ENCODE measurements at places on chromosomes 1 and 21.

DNA sequence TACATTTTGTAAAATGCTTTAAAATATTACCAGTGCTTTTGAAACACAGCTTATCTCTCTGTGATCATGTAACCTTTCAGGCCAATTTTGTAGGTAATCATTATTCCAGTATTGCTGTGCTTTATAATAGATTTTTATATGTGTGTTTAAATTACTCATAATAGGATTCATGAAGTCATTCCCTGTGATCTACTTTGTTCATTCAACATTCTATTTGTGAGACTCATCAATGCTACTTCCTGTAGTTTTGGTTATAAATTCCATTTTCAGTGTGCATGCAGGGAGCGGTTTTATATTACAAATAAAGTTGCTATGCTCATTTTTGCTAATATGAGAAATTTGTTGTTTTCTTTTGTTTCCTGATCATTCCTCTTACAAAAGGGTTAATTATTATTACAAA is 4.1 kb upstream of the OR2M5 start:
- DNase-seq = no peak

DNA sequence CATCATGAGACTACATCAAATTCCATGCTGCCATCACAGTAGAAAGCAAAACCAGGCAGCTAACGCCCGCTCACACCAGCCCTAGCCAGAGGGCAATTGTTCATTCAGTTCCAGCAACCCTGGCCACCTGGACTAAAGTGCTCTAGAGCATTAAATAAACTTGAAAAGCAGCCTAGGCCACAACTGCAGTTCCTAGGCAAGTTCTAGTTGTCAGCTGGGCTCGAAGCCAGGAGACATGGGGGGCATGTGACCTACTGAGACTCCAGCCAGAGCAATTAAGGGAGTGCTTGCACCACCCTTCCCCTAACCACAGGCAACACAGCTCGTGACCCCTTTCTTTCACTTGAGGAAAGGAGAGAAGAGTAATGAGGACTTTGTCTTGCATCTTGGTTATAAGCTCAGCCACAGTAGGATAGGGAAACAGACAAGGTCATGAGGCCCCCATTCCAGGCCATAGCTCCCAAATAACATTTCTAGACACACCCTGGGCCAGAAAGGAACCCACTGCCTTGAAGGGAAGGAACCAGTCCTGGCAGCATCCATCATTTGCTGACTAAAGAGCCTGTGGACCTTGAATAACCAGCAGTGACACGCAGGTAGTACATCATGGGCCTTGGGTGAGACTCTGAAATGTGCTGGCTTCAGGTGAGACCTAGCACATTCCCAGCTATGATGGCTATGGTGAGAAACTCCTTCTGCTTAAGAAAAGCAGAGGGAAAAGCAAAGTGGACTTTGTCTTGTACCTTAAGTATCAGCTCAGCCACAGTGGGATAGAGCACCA is 77.0 kb downstream of the ZZZ3 start:
- DNase-seq = no peak

DNA sequence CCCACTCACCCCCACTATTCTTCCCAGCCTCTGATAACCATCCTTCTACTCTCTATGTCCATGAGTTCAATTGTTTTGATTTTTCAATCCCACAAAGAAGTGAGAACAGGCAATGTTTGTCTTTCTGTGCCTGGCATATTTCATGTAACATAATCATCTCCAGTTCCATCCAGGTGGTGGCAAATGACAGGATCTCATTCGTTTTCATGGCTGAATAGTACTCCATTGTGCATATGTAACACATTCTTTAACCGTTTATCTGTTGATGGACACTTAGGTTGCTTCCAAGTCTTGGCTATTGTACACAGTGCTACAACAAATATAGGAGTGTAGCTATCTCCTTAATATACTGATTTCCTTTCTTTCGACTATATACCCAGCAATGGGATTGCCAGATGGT is 169.3 kb upstream of the NFIA start:
- no peak for DNase-seq

DNA sequence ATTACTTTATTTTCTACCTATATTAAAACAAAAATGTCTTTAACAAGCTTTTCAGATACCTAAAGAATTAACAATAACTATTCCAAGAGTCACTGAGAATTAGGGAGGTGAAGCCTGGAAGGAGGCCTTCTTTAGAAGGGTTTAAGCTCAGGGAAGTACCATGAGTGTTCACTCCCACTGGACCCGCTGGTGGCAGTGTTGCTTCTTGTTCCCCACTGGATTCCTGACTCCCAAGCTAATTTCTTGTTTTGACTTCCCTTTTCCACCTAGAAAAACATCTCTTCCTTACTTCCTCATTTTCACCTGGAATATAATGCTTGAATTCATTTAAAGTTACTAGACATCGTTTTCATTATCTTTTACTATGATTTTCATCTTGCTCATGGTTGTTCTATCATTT is 264.2 kb downstream of the HMCN1 start:
- no peak for DNase-seq

- no peak for DNase-seq
Observed at GRCh38 chr1:14313731-14314431, 284.6 kb upstream of the KAZN start.

DNA sequence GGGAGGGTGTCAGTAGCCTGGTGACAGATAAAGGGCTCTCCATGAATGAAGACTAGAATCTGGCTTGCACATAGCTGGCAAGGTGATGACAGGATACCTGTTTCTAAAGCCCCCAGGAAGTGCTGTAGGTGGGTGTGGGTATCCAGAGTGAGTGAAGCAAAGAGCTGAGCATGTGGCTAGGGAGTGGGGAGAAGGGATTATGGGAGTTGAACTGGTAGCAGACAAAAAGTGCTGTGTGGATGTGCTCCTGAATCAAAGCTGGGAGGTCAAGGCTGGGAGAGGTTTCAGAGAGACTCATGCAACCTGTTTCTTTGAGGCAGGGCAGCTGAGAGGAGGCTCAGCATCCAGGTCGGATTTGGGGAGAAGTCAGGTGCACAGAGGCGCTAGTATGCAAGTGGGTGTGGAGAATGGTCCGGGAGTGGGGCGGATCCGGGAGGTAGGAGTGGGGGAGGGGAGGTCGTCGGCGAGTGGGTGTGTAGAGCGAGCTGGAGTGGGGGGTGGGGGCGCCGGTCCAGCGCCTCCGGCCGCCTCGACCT is 600 bp downstream of the ASTN1 start:
- DNase-seq = no peak

DNA sequence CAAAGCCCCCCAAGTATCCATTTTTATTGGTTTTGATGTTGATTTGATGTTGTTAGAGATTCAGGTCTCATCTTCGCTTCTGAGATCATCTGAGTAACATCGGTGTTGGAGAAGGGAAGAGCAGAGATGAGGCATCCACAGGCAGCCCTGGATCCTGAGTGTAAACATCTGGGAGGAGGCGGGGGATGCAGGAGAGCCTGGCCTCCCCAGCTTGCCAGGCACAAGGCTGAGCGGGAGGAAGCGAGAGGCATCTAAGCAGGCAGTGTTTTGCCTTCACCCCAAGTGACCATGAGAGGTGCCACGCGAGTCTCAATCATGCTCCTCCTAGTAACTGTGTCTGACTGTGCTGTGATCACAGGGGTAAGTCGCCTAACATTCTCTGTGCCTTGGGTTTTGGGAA is at the start of gene PROK1:
Gene PROK1, plus strand, starts transcription at position 221 of the 400 bp plus-strand sequence. Its CDS starts 68 bp downstream, at position 289.
- DNase-seq = no peak

GRCh38 chr1:201941420-201942128 is 4.8 kb downstream of the LMOD1 start:
- DNase-seq = no peak

GRCh38 chr1:16248007-16248436 is 11.0 kb upstream of the CPLANE2 start:
- DNase-seq = no peak

GRCh38 chr1:8858112-8858668 is 20.3 kb downstream of the ENO1 start:
- no peak for DNase-seq

- no peak for DNase-seq
Observed at GRCh38 chr21:44723177-44724131, 12.1 kb upstream of the TSPEAR start.

DNA sequence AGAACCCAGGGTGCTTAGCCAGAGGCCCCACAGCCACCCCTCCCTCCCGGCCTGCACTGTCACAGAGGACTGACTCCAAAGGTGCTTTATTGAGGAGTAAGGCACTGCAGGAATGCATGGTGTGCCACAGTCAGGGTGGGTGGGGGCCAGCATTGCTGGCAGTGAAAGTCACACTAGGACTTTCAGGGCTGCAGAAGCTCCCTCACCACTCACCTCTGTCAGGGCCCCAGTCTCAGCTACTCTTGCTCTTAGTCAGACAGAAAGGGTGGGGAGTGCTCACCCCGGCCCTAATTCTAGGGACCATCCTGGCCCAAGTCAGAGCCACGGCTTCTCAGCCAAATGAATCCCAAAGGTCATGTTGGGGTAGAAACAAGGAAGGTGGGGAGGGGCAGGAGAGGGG is 19.4 kb downstream of the KNCN start:
- no peak for DNase-seq

DNA sequence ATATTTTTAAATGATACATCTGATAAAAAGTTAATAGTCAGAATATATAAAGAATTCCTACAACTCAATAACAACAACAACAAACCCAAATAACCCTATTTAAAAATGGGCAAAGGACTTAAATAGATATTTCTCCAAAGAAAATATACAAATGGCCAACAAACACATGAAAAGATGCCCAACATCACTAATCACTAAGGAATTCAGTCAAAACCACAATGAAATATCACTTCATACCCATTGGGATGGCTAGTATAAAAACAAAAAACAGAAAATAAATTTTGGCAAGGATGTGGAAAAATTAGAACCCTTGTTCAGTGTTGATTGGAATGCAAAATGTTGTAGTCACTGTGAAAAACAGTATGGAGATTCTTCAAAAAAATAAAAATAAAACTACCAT is 184.8 kb upstream of the RAB4A start:
- DNase-seq = no peak

- DNase-seq = no peak
Observed at GRCh38 chr1:16966282-16966681, 14.1 kb downstream of the MFAP2 start.

DNA sequence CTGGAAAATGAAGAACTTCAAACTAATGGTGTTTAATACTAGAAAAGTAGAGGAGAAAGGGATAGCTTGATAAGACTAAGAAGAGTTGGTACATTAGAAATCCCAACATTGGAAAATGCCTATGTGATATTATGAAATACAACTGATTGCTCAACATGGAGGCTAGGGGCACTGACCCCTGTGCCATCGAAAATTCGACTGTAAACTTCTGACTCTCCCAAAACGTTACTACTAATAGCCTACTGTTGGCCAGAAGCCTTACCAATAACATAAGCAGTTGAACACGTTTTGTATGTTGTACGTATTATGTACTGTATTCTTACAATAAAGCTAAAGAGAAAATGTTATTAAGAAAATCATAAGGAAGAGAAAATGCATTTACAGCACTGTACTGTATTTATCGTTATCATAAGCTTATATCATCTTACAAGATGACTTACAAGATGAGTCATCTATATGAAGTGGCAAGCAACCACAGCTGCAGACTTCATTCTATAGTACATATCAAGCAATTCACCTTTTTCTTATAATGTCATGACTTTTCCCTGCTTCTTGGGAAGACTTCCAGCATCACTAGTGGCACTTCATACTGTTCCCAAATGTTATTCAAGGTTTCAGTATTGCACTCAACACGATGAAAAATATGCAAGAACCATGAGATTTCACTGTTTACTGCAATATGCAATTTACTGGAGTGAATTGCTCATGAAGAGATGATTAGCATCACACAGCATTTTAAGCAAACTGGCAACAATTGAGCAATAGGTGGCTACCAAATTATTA is 12.9 kb upstream of the CTSK start:
- DNase-seq = no peak

DNA sequence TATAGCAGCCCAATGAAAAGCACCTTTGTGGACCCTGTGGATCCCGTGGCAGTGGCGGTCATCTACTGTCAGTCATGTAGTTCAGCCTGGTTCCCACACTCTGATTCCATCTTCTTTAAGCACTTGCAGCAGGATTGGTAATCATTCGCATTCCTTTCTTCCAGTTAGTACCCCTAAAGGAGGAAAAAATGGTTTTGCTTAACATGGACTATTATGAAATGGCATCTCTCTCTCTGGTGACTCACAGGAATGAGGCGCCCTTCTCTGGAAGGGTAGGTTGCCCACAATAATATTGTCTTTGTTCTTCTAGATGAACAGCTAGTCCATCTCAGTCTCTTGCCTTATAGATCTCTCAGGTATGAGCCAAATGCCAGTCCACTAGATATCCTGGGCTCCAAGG is 127.9 kb upstream of the MROH9 start:
- DNase-seq = no peak

GRCh38 chr1:81505831-81506230 is 294.9 kb upstream of the ADGRL2 start:
- no peak for DNase-seq

- no peak for DNase-seq
Observed at GRCh38 chr1:65894738-65895605, 102.3 kb downstream of the PDE4B start.

DNA sequence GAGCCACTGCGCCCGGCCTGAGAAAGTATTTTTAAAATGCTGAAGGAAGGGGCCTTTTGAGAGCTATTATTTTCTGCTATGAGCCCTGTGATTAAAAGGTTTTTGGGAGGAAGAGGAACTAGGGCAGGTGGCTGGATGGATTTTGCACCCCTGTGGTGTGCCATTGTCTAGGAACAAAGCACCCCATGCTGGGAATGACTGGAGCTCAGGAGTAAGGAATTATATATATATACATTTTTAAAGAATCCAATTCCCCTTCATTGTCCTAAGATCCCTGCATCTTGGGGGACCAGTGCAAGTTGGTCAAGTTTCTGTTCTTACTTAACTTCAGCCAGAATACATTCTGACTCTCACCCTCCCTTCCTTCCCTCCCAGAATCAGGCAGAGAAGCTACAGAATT is 91.6 kb downstream of the ZNF648 start:
- DNase-seq = no peak

GRCh38 chr21:38772646-38773045 is 33.1 kb upstream of the ETS2 start:
- no peak for DNase-seq

GRCh38 chr1:17162941-17163340 is 42.0 kb upstream of the PADI1 start:
- DNase-seq = no peak

DNA sequence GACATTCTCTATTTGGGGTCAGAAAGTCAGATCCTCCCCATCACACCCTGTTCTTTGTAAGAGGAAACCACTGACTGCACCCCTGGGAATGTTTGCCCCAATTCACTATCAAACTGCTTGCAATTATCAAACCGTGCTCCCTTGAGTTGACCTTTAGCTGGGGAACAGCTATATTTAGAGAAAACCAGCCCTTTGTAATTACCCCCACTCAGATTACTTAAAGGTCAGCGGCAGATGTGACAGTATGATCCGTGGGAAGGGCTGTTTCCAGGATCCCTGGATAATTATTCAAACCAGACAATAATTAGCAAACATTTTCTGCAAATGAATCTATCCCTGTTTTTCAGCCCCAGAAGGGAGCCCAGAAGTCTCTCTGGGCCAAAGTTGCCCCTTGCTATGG is 242.7 kb downstream of the RRAGC start:
- DNase-seq = no peak

GRCh38 chr1:205488074-205488723 is 16.3 kb upstream of the CDK18 start:
- no peak for DNase-seq

- no peak for DNase-seq
Observed at GRCh38 chr1:29730623-29731022, 494.3 kb downstream of the PTPRU start.

GRCh38 chr1:207004931-207005830 is 27.4 kb downstream of the C1orf116 start:
- DNase-seq = peak; percentile 17

- no peak for DNase-seq
Observed at GRCh38 chr1:92583821-92584760, 97.4 kb upstream of the GFI1 start.

Data from activated CD4-positive, CD25-positive, alpha-beta regulatory T cell treated with anti-CD3 and anti-CD28 coated beads, Interleukin-2, amount 50 U/mL, for 16 hours (primary cell).